AG20443 (cell line): ENCODE measurements at places on chromosomes 4 and X.
A peak's percentile ranks its signal among the peaks of the same experiment; 100 is the strongest.

DNA sequence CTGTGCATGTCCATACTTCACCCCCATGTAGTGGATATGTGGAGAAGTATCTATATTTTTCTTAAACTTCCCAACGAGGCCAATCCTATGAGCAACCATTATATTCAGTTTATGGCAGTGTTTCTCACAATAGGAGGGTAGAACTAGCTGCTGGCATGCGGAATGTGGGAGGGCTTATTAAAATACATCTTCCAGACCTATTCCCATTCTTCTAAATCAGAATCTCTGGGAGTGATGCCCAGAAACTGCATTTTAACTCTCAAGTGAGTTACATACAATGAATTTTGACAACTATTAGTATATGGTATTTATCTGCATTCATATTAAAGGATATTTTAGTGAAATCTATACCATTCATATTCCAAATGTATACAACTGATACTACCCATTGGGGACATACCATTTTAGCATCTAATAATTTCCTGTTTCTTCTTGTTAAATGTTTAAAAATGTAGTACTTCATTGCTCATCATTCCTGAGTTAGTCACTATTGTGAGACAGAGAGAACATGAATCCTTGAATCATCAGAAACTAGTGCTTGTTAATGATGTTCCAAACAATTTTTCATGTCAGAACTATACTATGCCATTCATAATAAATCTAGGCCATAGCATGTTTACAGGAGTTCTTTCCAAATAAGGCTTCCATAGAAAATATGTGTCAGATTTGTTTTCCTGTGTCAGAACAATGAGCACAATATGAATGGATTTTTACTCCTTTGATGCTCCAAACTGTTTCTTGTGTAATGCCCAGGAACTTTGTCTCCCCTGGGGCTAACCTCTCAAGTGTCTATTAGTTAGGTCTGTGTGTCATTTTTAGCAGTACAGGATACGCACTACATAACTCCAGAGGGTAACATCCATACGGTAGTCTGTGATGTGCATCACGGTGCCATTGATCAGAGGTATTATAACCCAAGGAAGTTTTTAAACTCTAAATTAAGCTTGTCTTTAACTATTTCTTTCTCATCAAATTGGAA is 198.8 kb upstream of the BMP3 start:
- peak; percentile 11 for DNase-seq

- DNase-seq = no peak
Measured at GRCh38 chr4:61397174-61397573, 197.0 kb downstream of the ADGRL3 start.

- no peak for DNase-seq
Measured at GRCh38 chr4:98098764-98099163, 44.5 kb downstream of the STPG2 start.

GRCh38 chrX:155242300-155242699 is 22.0 kb downstream of the RAB39B start:
- no peak for DNase-seq

- no peak for DNase-seq
Measured at GRCh38 chr4:115852767-115853091, 739.3 kb upstream of the NDST4 start.

- no peak for DNase-seq
Measured at GRCh38 chrX:23820235-23820782, 37.3 kb downstream of the SAT1 start.

GRCh38 chr4:73704314-73705055 is 35.9 kb upstream of the CXCL8 start:
- DNase-seq = peak; percentile 88

DNA sequence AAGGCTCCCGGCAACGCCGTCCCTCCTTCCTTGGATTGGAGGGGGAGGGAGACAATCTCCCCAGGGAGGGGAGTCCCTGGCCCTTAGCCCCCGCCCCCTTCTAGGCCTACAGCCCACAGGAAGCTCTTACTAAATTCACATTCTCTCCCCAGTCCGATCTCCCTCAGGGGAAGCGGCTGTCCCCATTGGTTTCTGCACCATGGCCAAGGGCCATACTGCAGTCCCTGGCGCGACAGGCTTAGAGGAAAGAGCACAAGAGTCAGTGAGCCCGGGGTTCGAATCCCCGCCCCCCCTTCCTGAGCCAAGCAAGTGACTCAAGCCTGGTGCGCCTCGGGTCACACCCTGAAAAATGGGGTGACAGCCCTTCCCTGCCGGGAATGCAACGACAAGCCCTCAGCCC is 1.1 kb downstream of the ABLIM2 start:
- DNase-seq = no peak

DNA sequence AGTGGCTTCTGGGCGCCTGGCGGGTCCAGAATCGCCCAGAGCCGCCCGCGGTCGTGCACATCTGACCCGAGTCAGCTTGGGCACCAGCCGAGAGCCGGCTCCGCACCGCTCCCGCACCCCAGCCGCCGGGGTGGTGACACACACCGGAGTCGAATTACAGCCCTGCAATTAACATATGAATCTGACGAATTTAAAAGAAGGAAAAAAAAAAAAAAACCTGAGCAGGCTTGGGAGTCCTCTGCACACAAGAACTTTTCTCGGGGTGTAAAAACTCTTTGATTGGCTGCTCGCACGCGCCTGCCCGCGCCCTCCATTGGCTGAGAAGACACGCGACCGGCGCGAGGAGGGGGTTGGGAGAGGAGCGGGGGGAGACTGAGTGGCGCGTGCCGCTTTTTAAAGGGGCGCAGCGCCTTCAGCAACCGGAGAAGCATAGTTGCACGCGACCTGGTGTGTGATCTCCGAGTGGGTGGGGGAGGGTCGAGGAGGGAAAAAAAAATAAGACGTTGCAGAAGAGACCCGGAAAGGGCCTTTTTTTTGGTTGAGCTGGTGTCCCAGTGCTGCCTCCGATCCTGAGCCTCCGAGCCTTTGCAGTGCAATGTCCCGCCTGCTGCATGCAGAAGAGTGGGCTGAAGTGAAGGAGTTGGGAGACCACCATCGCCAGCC is at the start of gene ATOH1:
Gene ATOH1, plus strand, starts transcription at position 422 of the 663 bp plus-strand sequence. Its CDS starts 174 bp downstream, at position 596.
- peak; percentile 32 for DNase-seq

- DNase-seq = no peak
Measured at GRCh38 chr4:12692815-12693214, 791.3 kb downstream of the RAB28 start.

DNA sequence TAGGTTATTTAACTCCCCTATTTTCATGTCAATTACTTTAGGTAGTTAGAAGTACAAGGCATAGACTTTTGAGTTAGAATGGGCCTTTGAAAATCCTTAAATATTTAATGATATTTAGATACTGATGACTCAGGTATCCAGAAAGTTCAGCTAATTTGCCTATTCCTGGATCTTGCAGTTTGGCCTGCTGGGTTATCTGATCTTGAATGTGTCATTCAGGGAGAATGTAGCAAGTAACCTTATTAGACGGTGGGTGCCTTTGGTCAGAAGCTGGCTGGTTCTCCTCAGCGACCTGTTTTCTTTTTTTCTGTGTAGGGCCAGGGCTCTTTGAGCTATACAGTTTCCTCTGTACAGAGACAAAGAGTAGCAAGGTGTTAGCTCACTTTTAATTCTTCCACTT is 42.0 kb downstream of the MTM1 start:
- no peak for DNase-seq

DNA sequence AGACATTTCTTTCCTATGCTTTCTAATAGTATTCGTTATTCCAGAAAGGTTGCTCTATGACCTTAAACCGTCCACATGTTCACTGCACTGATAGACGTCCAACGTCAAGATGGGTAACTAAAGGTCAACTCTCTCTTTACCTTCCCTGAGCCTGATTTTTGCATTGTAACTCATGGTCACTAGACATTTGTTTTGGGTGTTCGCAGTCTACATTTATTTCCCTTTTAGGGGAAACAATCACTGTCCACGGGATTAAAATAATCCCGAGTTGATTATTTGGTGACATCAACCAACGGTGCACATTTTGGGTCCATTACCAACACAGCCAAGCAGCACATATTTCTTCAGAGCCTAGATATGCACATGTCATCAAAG is 540 bp upstream of the HADH start:
- DNase-seq = no peak

DNA sequence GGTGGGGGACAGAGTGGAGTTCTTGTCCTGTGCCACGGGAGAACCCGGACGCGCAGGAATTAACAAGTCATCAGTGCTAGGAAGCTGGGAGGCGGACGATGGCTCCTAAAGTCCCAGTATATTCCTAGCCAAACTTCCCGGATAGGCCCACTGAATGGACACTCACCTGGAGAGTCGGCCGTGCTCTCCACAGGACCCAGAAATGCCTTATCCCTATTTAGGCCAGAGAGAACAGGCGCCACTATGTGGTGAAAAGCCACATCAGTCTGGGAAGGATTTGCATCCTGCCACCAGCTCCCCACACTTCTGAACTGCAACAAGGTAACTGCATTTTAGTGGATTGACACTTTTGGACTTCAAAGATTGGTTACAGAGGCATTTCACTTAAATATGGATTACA is 1.1 kb downstream of the CFAP299 start:
- peak; percentile 30 for DNase-seq

- DNase-seq = no peak
Measured at GRCh38 chrX:137290011-137290410, 256.2 kb upstream of the GPR101 start.

GRCh38 chrX:107935200-107935599 is 47.0 kb downstream of the TEX13B start:
- DNase-seq = peak; percentile 9

DNA sequence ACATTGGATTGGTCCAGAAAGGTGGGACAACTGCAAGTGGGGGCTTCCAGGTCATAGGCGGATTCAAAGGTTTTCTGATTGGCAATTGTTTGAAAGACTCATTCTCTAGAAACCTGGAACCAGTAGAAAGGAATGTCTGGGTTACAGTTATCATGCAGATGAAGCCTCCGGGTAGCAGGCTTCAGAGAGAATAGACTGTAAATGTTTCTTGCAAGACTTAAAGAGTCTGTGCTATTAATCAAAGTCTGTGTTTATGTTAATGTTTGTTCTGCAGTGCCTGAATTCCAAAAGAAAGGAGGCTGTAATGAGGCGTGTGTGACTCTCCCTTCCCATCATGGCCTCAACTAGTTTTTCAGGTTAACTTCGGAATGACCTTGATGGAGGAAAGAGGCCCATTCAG is 43.9 kb upstream of the GC start:
- no peak for DNase-seq

DNA sequence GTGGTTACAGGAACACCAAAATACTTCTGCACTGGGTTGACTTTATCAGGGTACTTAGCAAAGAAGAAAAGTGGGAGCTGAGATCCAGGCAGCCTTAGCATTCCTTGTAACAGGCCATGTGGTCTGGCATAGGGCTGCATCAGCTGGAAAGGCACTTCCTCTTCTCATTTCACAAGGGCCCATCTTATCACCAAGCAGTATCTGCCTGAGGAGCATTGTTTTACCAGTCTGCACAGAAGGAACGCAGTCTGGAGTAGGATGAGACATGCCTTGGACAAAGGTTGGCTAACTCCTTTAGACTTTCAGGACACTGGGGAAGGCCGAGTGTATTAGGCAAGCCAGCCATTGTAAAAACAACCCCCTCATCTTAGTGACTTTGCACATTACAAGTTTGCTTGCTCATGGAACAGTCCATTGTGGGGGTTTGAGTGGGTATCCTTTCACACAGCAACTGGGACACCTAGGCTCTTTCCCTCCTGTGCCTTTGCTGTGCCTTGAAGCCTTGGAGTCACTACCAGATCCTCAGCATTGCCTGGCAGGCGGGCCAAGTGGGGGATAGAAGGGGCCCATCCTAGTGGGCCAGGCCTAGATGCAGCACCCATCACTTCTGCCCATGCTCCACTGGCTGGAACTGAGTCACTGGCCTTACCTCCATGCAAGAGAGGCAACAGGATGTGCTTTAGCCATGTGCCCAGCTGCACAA is 4.6 kb downstream of the SUV39H1 start:
- no peak for DNase-seq

DNA sequence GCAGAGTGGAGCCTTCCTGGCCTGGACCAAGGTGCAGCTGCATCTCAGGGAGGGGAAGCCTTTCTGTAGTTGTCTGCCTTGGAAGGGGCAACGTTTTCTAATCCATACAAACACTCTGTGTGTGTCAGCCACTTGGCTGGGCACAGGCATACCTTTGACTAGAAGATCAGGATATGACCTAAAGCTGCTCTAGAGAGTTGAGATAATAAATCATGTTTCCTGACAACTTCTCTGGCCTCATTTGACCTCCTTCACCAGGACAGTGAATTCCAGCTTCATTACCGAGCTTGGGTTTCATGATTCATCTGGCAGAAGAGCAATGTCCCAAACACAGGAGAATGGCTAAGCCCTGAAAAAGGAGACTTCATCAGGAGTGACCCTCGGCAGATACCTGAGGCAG is 89.6 kb upstream of the KIT start:
- peak; percentile 87 for DNase-seq

- peak; percentile 2 for DNase-seq
Measured at GRCh38 chrX:108438110-108438623, at the start of gene COL4A6. Gene COL4A6 (minus strand): TSS chrX:108438422. CDS start chrX:108438196, 226 bp downstream.

- no peak for DNase-seq
Measured at GRCh38 chr4:163110442-163110841, 56.2 kb downstream of the NAF1 start.
